Astrocyte (in vitro differentiated cells and primary cell): ENCODE measurements at places on chromosomes 2 and 18. TPM values are rescaled to one million over a fixed set of nuclear protein-coding genes. Genes with fewer than 3 reads are reported as not detected.

- no peak for DNase-seq
Observed at GRCh38 chr2:112985090-112985489, 7.3 kb downstream of the IL36G start.

DNA sequence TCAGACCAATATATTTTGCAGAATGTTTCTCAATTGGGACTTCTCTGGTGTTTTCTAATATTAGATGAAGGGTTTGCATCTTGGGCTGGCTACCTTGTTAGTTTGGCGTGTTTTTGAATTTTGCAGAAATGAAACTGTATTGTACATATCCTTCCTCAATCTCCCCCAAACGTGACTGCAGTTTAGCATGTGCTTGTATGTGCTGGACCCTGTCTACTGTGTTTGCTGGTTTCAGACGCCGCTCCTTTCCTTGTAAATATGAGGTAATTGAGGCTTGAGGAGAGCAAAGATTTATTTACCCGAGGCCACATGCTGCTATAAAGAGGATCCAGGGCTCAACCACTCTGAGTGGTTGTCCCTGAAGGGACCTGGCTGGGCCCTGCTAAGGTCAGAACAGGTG lies 57.2 kb downstream of the NGEF start:
- no peak for DNase-seq

DNA sequence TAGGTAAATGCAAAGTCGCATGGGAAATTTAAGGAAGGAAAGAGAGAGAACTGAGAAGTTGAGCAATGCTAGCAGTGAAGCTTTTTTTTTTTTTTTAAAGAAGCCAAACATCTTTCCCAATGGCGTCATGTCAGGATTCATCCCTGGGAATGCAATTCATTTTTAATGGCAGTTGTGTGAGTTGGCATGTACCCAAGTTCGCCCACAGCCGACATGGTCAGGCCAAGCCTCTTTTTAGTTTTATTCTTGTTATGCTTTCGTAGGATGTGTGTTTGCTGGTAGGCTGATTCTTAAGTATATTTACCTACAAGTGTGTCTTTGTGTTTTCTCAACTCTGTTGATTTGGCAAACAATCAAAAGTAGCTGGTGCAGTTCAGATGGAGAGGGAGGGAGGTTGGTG lies 127.6 kb upstream of the ITGA6 start:
- DNase-seq: peak; percentile 73

DNA sequence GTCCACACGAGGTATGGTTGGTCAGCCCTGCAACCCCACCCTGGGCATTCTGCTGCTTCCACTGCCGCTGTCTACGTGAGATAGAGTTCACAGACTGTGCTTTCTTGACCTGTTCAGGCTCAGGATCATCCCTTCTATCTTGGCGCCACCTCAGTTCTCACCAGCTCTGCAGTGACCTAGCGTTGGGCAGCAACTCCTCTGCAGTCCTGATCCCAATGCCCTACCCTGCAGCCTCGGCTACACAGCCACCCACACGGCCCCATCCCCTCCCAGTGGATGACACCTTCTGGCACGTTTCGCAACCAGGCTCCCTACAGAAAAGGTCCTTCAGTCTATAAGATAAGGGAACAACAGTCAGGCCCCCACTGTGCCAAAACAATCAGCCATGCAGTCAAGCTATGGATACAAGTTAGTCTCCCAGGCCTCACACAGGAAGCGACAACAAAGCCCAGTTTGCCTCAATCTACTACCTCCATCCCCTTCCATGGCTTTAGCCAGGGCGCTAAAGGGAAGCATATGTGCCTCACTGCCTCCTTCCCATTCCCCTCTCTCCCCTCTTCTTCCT lies 317.9 kb upstream of the PKDCC start:
- no peak for DNase-seq

Gene OR6B2
- total RNA-seq: not detected in 2 replicates

DNA sequence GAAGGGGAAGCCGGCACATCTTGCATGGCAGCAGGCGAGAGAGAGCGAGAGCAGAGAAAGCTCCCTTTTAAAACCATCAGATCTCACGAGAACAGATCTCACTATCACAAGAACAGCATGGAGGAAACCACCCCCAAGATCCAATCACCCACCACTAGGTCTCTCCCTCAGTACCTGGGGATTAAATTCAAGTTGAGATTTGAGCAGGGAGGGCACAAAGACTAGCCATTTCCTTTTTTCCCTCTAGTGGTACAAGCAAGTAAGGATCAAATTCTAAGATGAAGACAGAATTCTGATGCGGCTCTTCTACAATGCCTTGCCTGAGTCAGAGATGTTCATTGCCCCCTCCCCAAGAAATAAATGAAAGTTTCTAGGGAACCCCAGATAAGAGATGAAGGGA lies 45.6 kb upstream of the ANKRD44 start:
- no peak for DNase-seq

Gene ANKRD29
- 0.70 and 0.75 TPM in 2 replicates for total RNA-seq

DNA sequence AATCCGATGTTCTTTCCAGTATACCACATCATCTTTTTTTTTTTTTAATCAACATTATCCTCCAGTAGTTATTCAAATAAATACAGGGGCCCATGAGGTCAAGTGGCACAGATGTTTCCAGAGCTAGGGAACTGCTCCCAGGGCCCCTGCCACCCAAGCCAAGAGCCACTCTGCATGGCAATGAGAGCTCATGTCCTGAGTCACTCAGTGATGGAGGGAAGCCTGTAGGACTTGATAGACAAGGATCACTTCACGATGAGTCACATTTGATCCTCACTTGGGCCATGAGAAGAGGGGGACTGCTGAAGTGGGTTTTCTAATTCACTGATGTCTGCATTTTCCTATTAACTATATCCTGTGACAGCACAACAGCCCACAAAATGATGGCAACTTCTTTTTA lies 127.0 kb upstream of the PKDCC start:
- DNase-seq: no peak

Gene NT5DC4
- not detected in 2 replicates for total RNA-seq

DNA sequence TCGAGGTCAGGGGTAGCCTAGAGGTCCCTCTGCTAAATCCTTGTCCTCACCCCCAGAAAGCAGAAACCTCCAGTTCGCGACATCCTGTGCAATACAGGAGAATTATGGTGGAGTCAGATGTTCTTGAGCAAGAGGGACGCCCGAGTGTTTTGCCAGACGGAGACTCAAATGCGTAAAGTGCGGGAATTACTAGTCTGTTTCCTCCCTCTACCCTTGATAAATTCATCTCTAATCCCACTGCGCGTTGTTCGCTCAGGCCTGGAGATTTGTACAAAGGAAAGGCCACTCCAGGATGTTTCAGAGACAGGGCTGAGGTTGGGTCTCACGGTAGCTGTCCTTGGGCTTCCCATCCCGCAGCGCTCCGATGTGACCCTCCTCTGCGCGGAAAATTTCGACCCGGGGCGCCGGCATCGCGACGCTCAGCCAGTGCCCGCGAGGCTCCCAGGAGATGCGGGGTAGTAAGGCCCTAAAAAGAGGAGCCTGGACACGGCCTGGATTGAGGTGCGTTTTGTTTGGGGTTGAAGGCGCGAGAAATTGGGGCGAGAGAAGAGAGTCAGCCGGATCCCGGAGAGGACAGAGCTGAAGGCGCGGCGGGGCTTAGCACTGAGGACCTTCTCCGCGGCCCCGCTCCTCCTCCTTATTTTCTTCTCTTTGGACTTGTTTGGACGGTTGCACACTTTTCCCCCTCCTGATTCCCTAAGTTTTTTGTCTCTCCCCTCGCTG lies 2.6 kb upstream of the NEUROD1 start:
- no peak for DNase-seq

- no peak for DNase-seq
Observed at GRCh38 chr2:175418224-175418835, 236.8 kb upstream of the ATP5MC3 start.

DNA sequence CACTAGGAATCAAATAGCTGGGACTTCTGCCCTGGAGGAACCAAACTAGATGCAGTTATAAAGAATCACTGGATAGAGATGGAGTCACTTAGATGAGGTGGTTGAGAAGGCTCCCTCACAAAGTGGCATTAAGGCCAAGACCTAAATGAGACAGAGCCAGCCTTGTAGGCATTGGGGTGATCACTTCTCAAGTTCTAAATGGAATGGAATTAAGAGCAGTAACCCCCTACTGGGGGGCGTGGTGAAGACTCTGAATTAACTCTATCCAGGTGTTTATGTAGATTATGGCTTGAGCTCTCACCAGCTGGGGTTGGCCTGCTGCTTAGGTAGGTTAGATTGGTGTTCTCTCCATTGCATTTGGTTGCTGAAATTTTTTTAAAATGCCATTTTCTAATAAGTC lies 71.3 kb downstream of the TTC27 start:
- no peak for DNase-seq

DNA sequence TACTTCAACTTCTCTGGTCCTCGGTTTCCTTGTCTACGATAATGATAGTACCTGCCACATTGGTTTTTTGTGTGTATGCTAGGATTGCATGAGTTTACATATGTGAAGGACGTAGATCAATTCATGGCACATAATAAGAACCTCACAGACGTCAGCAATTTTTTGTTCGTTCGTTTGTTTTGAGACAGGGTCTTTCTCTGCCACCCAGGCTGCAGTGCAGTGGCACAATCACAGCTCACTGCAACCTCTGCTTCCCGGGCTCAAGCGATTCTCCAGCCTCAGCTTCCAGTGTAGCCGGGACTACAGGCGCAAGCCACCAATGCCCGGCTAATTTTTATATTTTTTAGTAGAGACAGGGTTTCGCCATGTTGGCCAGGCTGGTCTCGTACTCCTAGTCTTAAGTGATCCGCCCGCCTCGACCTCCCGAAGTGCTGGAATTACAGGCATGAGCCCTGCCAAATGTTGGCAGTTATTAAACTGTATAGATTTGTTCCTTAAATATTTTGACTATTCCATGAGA lies 756 bp upstream of the SLC35F5 start:
- DNase-seq: peak; percentile 6

DNA sequence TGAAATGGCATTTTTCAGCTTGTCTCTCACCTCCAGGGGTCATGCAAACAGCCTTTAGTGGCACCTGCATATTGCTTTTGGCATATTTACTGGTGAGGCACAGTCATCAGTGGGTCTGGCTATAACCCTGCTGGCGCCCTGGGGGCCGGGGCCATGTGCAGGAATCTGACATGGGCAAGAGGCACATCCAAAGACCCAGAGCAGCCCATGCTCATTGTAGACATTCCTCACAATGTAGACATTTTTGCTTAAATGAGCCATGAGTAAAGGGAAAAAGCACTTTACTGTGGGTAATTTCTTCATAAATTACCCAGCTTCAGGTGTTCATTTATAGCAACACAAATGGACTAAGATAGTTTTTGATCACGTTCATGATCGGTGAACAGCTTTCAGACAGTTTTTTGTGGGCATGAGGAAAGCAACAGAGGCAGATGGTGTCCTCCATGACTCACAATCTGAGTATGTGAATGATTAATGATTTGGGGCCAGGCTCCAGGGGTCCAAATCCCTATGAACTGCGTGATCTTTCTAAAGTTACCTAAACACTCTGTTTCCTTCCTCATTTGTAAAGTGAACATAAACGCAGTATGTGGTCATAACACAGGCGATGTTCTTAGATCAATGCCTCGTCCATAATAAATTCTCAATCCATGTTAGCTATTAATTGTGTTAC lies 85.8 kb downstream of the LIPG start:
- peak; percentile 84 for DNase-seq

- DNase-seq: no peak
Observed at GRCh38 chr2:197620133-197620532, 55.3 kb downstream of the RFTN2 start.

Gene STK16
- 19.1 and 20.6 TPM in 2 replicates for total RNA-seq

- peak; percentile 50 for DNase-seq
Observed at GRCh38 chr2:43348908-43349661, 122.7 kb upstream of the ZFP36L2 start.

DNA sequence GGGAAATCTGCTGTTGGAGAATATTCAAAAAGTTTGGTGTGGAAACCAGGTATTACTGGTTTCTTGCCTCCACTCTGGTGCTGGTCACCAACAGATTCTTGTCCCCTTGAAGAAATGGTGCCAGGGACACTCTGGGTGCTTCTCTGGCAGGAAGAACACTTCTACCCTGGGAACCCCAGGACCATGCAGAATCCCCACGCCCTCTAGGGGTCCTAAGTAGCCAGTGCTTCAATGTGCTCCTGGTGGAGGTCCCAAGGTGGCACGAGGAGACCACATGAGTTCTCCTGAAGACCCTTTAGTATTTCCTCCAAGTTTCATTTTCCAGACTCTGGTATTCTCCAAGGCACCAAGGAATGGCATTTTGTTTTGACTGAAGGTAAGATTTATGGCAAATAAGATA lies 380.6 kb downstream of the TSN start:
- DNase-seq: no peak

GRCh38 chr2:48105848-48106247 lies 199.6 kb upstream of the FBXO11 start:
- DNase-seq: no peak

- no peak for DNase-seq
Observed at GRCh38 chr2:82391386-82391785, 2067.7 kb downstream of the SUCLG1 start.

- DNase-seq: no peak
Observed at GRCh38 chr2:197871780-197872456, 67.5 kb downstream of the PLCL1 start.

Gene SEPTIN10
- total RNA-seq: 76.3 and 90.8 TPM in 2 replicates

DNA sequence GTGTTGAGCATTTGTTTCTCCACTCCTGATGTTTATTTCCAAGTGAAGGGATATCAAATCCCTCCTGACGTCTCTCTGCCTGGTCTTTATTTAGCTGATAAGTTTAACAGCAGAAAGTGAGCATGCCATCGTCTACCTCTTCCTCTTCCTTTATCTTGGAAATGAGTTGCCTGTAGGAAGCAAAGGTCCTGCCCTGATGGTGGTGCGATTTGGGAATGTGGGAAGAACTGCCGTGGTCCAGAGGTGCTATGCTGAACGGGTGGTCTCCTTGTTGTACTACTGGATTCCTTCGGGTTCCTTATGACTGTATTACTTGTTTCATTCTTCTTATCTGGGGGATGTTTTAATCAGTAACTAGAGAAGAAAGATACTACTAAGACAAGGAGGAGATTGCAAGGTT lies 217.5 kb downstream of the PMAIP1 start:
- DNase-seq: no peak

Gene ABCG8
- total RNA-seq: not detected in 2 replicates

GRCh38 chr18:3794537-3795348 lies 344.8 kb downstream of the TGIF1 start:
- DNase-seq: peak; percentile 98

- DNase-seq: no peak
Observed at GRCh38 chr2:72886505-72887031, 640 bp upstream of the SPR start.

DNA sequence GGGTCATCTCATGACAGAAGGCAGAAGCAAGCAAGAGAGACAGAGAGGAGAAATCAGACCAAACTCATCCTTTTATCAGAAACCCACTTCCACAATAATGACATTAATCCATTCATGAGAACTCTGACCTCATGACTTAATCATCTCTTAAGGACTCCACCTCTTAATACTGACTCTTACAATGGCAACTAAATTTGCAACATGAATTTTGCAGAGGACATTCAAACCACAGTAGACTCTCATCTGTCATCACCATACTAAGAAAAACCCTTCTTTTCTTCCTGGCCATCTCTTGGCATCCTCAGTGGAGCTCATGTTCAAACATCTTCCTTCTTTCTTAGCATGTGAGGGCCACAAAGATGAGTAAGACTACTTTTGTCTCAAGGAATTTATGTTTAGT lies 476.2 kb upstream of the RAB12 start:
- no peak for DNase-seq

Gene TTR
- not detected in 2 replicates for total RNA-seq
